ENCODE measurements at places on chromosomes 7 and 10.

GRCh38 chr10:43396928-43397624 is 11.9 kb downstream of the HNRNPF start:
- no peak for DNase-seq

GRCh38 chr7:51878865-51879264 is 562.3 kb upstream of the COBL start:
- DNase-seq: no peak

DNA sequence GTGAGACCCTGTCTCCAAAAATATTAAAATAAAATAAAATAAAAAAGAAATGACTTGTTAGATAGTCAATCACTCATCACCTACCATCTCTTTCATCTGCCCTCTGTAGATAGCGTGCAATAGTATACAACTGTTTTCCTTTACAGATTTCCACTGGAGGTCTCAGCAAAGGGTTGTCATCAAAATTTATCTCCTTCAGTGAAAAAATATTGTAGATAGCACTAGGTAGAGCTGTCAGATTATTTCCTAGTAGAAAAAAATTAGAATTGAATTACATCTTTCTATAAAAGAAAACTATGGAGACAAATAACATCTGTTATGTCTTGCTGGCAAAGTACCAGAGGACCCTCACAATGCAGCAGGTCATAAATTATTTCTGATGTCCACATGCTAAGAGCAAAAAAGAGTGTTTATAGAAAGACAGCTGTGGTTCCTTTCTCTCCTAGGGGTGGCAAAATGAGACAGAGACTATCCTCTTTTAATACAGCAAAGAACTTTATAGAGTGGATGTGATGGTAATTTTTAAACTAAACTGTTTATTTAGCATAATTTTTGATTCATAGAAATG is 16.3 kb upstream of the CYP51A1 start:
- no peak for DNase-seq

GRCh38 chr10:83541046-83541445 is 598.3 kb upstream of the GHITM start:
- DNase-seq: no peak

DNA sequence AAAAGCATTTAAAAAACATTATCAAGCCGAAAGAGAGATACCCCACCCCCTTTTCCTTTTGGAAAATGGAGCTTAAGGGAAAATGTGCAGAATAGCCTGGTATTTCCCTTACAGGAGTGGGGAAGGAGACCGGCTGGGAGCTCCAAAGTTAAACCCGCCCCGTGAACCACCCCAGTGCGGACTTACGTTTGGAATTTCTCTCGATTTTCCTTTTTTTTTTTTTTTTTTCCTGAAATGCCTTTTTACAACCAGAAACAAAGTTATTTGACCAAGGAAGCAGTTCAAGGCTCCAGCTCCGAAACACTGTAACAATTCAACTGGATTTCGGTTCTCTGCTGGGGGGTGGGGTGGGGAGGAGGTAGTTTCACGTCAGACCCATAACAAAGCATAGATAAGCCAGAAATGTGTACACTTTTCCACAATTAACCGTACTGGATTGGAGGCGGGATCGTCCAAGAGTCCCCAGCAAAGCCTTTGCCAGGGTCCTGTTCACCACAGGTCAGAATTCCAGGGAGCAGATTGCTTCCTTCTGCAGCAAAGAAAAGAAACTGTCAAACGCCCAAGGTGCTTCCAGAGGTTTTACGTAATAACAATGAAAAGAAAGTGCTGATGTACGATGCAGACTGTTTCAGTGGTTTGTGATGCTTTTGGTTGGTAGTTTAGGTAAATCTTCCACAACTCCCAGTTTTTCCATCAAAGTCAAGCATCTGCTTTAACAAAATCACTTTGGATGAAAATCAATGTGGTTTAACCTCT is 6.7 kb downstream of the SKIDA1 start:
- no peak for DNase-seq

GRCh38 chr10:73076360-73077183 is 20.1 kb downstream of the P4HA1 start:
- no peak for DNase-seq

GRCh38 chr7:159107161-159107892 is 37.3 kb downstream of the VIPR2 start:
- DNase-seq: no peak

- no peak for DNase-seq
Measured at GRCh38 chr7:38020121-38020785, 99.8 kb downstream of the EPDR1 start.

Data from GM12864 (cell line).